NCI-H1436 treated with DMSO at 0.1 percent for 48 hours (cell line): ENCODE measurements at places on chromosomes 5 and 9.

DNA sequence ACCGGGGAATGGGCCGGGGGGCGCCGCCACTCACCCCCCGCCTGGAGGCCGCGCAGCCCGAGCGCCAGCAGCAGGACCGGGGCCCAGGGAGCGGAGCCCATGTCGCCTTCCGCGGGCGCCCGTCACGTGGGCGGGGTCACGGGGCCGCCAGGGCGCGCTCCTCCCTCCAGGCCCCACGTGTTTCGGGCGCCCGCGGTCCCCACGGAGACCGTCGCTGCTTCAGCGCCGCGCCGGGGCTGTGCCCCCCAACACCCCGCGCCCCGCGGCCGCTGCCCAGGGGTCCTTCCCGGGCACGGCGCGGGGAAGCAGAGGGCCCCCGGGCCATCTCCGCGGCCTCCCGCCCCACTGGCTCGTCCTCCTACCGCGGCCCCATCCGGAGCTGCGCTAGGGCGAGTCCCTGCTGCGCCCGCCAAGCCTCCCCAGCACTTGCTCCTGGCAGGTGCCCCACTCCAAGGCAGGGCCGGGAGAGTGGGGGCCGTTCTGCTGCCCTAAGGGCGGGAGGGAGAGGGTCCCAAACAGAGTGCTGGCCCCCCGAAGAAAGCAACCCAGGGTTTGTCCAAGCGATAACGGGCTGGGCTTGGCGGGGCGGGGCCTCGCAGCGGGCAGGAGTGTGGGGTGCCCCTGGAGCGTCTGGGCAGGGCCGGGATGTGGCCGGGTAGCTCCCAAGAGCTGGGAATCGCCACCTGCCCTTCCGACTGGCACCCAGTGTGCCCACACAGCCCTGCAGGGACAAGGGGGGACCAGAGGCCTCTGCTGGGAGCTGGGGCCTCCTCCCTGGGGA is at the start of gene DPP7:
TSS of gene DPP7 (minus strand) at position 121 of the 781 bp plus-strand sequence. CDS start at position 101, 20 bp downstream.
- DNase-seq, result no peak

DNA sequence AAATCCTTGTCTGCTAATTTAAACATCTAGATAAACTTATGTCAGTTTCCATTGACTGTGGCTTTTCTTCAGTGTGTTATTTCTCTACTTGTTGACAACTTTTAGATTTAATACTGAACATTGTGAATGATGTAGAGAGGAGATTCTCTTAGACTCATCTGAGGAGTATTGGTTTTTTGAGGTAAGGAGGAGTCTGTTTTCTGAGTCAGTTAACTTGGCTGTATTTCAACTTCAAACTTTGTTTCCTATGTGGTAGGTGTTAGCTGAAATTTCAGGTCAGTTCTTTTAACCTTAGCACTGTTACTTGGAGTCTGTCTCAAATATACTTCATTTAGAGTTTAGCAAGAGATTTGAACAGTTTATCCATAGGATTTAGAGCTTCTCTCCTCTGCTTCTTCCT is 67.9 kb downstream of the XRCC4 start:
- no peak for DNase-seq

DNA sequence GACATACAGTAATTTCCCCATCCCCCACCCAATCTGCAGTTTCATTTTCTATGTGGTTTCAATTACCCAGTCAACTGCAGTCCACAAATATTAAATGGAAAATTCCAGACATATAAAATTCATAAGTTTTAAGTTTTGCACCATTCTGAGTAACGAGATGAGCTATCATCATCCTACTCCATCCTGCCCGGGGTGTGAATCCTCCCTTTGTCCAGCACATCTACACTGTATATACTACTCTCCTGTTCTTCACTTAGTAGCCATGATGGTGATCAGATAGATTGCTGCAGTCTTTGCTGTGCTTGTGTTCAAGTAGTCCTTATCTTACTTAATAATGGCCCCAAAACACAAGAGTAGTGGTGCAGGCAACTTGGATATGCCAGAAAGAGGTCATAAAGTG is 11.3 kb downstream of the OXCT1 start:
- DNase-seq, result no peak

- DNase-seq, result no peak
Observed at GRCh38 chr5:14417276-14417730, 164.3 kb upstream of the OTULINL start.

GRCh38 chr5:101728933-101729332 is 567.2 kb downstream of the SLCO4C1 start:
- no peak for DNase-seq

- DNase-seq, result no peak
Observed at GRCh38 chr9:89502038-89502601, 4.2 kb upstream of the SEMA4D start.

- no peak for DNase-seq
Observed at GRCh38 chr5:142492781-142493281, 168.0 kb upstream of the SPRY4 start.
